NCI-H187 (cell line): ENCODE measurements at places on chromosomes 11 and 22.

- DNase-seq: no peak
These were observed 50.9 kb upstream of the PGR start for GRCh38 chr11:101180481-101180880.

GRCh38 chr11:74267014-74267413 is 44.4 kb downstream of the P4HA3 start:
- DNase-seq: no peak

DNA sequence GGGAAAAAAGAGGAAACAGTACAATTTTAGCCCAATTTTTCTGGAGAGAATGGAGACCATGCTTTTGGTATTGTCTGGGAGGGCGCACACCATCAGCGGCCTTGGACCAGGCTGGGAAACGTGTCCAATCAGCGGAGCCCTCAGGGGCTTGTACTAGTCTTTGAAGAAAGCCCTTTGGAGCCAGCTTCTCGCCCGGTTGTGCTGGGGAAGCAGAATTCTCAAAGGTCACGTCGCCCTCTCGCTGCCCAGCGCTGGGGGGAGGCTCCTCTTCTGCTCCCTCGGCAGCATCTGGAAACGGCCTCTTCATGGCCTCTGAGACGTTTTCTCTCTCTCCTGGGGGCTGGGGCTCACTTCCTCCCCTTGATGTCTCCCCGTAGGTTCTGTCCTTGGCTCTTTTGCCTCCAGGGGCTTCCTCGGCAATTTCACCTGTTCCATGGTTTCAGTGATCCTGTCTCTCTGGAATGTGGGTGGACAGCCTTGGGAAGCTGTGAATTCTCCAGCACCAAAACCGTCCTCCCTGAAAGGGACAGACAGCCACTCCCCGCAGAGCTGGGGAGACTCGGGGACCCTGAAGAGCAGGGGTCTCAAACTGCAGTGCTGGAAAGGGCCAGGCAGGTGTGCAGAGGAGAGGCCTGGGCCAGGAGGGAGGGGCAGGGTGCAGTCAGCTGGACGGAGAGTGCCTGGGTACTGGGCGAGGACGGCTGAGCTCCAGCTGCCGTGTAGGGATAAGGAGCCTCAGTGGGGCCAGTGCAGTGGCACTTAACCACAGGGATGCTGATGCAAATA is 80.2 kb downstream of the RPS6KA4 start:
- no peak for DNase-seq

DNA sequence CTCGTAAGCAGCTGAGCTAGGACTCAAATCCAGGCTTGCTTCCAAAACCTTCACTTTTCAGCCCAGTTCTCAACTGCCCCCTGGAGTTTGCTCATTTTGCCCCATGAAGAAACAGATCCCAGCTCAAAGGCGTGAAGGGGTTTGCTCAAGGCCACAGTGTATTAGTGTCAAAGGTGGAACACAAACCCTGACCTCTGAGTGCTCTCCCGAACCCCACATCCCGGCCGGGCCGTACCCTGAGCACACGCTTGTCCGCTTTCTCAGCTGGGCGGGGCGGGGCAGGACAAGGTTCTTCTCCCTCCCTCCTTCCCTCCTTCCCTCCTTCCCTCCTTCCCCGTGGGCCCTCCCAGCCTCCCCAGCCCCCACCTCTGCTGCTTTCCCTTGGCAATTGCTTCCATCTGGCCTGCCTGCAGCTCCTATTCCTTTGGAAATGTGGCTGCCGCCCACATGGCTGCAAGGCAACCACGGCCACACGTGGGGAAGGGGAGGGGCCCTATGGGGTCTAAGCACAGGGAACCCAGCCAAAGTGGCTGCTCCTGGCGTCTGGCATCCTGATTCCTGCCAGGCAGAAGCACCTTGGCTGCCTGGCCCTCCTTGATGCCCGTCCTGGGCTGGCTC is 4.1 kb downstream of the ST3GAL4 start:
- DNase-seq: no peak

- DNase-seq: no peak
These were observed 115.4 kb downstream of the C11orf58 start for GRCh38 chr11:16853859-16854258.

DNA sequence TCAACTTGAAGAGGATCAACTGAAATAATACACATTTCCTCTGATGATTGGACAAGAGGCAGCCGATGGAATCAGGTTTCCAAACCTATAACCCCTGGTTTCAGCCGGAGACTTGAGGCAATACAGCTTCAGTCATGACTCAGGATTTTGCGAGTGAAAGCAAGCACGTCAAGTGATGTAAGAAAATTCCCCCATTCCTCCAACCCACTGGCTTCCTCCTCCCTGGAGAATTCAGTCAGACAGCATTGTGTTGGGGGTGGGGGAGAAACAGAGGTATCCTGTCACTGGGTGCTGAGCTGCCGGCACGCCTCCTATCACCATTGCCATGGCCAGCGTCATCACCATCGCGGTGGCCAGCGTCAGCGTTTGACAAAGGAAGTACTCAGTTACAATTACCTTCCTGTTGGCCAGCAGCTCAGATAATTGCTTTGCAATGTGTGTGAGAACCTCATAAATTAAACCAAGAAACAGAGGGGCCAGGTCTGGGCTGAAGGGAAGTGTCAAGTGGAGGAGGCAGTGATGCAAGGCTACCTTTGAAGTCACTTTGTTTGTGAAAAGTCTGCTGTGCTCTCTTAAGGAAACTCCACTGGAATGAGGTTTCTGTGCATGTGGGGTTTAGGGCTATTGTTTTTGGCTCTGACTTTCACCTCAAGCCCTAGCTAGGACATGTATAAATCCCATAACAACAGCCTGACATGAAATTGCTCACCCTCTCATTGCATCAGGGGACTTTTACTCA is 50.2 kb downstream of the LIF start:
- DNase-seq: peak; percentile 68

DNA sequence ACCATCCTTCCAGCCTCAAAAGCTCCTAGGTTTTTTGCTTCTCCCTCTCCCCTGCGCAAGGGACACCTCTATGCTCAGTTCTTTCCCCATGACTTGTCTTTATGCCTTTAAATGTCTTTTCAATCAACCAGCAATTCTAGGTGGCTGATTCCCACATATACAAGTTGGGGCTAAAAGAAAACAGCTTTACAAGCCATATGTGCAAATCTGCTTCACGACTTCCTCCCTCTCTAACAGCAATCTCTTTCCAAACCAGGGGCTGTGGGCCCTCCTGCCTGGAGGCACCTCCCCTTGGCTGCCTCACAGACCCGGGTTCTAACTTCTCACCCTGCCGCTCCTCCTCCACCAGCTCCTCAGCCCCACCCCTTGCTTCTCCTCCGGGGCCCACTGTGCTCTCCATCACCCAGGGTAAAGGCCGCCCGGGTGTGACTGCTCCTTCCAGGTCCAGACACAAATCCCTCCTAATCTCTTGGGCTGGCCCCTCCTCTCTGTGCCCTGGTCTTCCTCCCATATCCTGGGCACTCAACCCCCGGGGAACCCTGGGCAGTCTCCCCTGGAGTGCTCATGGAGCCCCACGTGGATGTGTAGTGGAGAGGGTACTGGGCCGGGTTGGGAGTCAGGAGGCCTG is 14.1 kb downstream of the TMPRSS13 start:
- DNase-seq: no peak

DNA sequence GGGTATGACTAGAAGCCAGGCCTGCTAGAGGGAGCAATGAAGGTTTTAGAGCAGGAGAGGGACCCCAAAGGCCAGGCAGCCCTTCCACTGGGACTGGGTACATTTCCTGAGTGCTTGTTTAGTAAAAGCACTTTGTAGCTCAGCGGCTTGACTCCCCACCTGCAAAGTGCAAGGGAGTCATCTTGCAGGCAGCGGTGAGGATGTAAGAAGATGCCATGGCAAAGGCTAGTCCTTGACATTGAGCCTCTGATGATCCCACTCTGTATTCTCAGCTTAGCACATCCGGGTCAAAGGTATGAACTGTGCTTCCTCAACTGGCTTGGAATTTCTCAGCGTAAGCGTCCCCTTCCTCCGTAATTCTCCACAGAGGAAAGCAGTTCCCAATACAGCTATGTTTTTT is 3.1 kb upstream of the UBE2L3 start:
- no peak for DNase-seq

DNA sequence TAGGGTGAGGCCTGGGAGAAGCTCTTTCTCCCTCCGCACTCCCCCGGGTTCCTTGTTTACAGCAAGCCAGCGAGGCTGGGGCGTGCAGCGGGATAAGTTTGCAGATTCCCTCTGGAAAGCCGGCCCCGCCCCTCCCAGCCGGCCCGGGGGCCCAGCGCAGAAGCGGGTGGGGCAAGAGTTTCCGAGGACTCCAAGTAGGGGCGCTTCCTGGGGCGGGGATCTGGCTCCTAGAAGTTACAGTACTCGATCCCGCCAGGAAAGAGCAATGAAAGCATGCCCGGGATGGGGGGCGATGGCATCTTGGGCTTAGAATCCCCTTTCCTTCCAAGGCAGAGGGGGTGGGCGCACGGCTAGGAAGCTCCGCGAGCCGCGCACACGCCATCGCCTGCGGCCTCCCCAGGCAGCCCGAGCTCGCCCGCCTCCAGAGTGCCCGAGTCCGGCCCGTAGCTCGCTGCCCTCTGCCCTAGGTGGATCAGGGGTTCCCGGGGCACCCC is 385 bp downstream of the TST start:
- DNase-seq: no peak

- no peak for DNase-seq
These were observed 651 bp downstream of the CRYAB start for GRCh38 chr11:111910676-111911562.
